CD8-positive, alpha-beta memory T cell (primary cell): ENCODE measurements at places on chromosomes 7 and 10.

DNA sequence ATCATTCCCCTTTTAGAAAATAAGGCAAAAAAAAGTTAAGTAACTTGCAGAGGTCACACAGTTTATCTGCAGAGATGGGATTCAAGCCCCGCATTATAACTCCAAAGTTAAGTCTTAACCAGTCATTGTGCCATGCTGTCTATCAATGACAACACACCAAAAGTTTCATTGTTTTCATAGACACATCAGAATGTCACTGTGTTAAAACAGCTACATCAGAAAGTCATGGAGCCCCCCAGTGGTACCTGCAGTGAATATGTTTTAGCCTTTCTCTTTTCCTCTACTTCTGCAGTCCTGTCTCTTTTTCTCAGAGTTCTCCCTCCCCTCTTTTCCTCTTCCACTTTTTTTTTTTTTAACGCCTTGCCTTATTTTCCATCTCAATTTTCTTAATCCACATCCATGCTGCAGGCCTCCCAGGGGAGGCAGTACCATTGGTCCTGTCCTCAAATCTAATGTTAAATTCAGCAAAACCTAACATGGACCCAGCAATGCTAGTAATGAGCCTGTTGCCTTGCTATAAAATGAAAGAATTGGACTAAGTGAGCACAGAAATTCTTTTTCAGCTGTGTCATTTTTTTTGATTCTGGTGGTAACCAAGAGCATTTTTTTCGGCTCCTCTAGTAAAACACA lies 3.8 kb upstream of the NRCAM start:
- no peaks in the 10 kb centered on the region for H3K36me3 ChIP-seq
- no peak overlapping the region for H3K4me3 ChIP-seq
- no peak overlapping the region for H3K27ac ChIP-seq
- no peak for DNase-seq
- peaks cover 21% of the 10 kb centered on the region for H3K27me3 ChIP-seq

DNA sequence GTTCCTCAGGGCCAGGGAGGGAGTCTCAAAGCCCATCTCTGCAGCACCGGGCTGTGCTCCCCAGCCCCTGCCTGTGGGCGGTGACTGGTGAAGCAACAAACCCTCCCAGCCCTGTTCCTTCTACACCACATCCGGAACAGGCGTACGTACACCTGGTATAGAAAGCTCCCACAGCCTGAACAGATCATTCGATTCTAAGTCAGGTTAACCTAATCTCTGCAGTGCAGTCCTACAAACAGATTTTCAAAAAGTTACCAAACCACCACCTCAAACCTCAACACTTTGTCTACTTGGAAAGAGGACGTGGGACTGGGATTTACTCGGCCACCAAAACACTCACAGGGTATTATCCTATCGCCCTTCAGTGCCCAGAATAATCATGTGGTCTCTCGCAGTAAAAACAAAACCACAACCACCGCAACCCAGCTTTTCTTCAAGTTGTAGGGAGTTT lies 238.4 kb downstream of the DIP2C start:
- no peaks in the 10 kb centered on the region for H3K27me3 ChIP-seq
- H3K36me3 ChIP-seq, result no peaks in the 10 kb centered on the region
- peak; percentile 60 for DNase-seq
- peaks cover 63% of the 10 kb centered on the region for H3K4me1 ChIP-seq

DNA sequence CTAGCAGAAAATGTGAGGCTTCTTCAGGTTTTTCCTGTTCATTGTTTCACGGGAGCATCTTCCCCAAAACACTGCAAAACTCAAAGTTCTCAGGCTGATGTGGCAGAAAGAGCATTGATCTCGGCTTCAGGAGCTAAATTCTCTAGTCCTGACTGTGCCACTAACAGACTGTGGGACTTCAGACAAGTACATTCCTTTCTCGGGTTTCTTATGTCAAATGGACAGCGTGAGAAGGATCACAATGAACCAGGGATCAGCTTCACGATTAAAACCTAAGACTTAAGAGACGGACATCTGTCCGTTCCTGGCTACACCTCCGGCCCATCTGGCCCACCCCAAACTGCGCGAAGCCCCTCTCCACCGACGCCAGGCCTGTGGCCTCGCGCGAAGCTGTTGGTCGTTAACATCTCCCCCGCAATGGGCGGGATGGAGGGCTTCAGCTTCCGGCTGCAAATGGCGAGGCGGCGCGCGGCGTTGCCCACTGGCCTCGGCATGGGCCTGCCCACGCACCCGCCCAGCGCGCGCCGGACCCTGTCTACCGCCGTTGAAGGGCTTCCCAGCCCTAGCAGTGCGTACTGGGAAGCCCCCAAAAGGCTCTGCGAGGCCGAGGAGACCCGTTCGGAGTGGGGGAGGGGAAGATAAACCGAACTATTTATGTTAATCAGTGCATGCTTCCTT lies 549 bp upstream of the DDX50 start:
- H3K36me3 ChIP-seq, result no peaks in the 10 kb centered on the region
- peak overlapping the region; percentile 85 for H3K4me3 ChIP-seq
- H3K4me1 ChIP-seq, result peaks cover 30% of the 10 kb centered on the region
- DNase-seq, result no peak
- peak overlapping the region; percentile 98 for H3K27ac ChIP-seq
- H3K27me3 ChIP-seq, result no peaks in the 10 kb centered on the region

DNA sequence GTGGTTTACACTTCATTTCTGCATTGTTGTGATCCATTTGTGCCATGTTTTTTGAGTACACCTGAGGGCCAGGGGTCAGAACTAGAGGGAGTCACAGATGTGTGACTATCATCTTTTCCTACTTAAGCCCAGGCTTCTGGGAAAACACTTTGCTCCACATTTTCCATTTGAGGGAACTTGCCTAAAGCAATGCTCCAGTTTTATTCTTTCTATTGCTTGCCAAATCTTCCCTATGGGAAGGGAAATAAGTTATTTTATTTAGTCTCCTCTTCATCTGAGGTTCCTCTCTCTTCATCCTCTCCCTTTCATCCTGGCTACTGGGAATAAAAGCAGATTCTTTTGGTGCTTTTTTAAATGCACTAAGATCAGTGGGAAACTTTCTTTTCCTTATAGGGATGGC lies 179.9 kb upstream of the PRSS58 start:
- H3K4me3 ChIP-seq, result no peak overlapping the region
- H3K27me3 ChIP-seq, result no peaks in the 10 kb centered on the region
- no peaks in the 10 kb centered on the region for H3K36me3 ChIP-seq
- DNase-seq, result no peak
- peaks cover 17% of the 10 kb centered on the region for H3K4me1 ChIP-seq

DNA sequence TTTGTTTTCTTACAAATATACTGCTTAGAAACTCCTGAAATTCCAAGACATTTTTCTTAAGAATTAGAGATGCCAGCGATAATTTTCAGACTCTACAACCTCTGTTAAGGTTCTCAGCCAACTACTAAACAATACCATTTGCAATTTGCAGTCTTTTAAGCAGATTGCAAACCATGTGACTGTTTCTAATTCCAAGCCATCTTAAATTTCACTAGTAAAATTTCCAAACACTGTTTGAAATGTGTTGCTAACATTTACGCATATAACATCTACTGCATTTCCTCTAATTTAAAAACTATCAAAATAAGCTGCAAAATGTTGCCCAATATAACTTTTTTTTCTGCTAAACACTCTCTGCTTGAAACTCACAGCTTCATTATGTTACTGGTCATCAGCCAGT lies 56.0 kb upstream of the MACROH2A2 start:
- DNase-seq, result no peak
- no peak overlapping the region for H3K4me3 ChIP-seq
- H3K4me1 ChIP-seq, result no peaks in the 10 kb centered on the region
- H3K36me3 ChIP-seq, result no peaks in the 10 kb centered on the region
- no peak overlapping the region for H3K27ac ChIP-seq
- no peaks in the 10 kb centered on the region for H3K27me3 ChIP-seq

DNA sequence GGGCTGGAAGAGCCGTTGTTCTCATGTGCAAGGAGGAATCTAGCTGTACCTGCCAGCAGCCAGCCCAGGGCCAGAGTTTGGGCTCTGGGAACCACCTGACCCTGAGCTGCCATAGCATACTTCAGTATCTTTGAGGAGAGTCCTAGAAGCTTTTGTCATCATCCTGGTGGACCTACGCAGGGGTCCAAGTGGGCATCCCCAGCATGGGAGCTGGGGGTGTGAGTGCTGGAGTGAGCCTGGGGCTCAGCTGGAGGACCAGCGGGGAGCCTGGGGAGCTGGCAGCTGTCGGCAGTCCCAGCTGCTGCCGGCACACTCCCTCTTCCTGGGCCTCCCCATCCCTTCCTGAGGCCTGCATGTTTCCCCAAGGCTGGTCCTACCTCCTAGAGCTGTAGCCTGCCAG lies 32.5 kb downstream of the C10orf105 start:
- no peak overlapping the region for H3K4me3 ChIP-seq
- H3K27me3 ChIP-seq, result no peaks in the 10 kb centered on the region
- H3K27ac ChIP-seq, result no peak overlapping the region
- no peaks in the 10 kb centered on the region for H3K36me3 ChIP-seq
- no peak for DNase-seq

DNA sequence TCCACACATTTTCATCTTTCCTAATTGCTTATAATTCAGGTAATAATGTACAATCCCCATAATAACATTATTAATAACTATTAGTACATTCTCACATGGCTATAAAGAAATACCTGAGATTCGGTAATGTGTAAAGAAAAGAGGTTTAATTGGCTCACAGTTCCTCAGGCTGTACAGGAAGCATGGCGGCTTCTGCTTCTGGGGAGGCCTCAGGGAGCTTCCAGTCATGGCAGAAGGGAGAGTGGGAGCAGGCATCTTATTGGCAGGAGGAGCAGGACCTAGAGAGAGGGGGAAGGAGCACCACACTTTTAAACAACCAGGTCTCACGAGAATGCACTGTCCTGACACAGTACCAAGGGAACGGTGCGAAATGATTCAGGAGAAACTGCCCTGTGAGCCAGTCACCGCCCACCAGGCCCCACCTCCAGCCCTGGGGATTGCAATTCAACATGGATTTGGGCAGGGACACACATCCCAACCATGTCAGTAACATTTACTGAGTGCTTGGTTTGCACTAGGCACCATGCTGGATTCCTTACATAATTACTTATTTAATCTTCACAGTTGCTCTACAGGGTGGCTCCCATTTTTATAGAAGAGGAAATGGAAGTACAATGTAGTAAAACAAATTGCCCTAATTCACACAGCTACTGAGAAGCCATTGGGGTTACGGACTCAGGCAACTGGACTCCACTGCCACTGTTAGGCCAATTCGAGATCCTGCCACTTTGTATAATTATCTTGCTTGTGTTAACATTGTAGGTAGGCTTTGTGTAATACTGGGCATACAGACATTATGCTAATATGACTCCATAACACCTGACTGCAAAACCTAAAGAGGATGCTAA lies 8.7 kb upstream of the ESYT2 start:
- peaks cover 6% of the 10 kb centered on the region for H3K4me1 ChIP-seq
- no peaks in the 10 kb centered on the region for H3K36me3 ChIP-seq
- H3K27ac ChIP-seq, result no peak overlapping the region
- H3K27me3 ChIP-seq, result no peaks in the 10 kb centered on the region
- H3K4me3 ChIP-seq, result no peak overlapping the region
